ENCODE measurements at places on chromosomes 6 and 20. TPM values are rescaled to one million over a fixed set of nuclear protein-coding genes. Genes with fewer than 3 reads are reported as not detected.

DNA sequence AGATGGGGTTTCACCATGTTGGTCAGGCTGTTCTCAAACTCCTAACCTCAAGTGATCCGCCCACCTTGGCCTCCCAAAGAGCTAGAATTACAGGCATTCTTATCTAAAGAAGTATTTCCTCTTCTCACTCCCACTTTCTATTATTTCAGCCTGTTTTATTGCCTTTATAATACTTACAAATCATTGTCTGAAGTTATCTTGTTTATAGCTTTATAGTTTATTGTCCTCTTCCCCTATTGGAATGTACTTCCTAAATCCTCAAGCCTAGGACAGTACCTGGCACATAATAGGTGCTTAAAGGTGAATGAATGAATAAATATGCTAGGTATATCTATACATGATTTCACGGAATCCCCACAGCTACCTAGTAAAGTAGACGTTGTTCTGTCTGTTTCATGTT, 37.8 kb upstream of the RNF182 start:
- no peak for DNase-seq

DNA sequence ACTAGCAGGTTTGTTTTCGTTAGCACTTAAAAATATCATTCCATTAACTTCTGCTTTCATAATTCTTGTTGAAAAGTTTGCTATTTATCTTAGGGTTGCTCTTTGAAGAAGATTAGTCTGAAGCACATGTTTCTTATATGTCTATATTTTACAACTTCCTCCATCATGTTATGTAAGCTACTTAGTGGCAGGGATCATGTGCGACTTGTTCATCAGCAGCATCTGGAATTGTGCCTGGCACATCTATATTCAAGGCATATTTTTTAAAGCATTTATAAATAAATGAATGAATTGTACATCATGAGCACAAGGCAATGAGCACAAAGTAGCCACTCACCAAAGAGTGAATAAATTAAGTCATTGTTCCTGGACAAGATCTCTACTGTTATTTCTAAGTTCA, 187.2 kb upstream of the COL21A1 start:
- DNase-seq, result no peak

The SRC gene
- 70.3 TPM for total RNA-seq

DNA sequence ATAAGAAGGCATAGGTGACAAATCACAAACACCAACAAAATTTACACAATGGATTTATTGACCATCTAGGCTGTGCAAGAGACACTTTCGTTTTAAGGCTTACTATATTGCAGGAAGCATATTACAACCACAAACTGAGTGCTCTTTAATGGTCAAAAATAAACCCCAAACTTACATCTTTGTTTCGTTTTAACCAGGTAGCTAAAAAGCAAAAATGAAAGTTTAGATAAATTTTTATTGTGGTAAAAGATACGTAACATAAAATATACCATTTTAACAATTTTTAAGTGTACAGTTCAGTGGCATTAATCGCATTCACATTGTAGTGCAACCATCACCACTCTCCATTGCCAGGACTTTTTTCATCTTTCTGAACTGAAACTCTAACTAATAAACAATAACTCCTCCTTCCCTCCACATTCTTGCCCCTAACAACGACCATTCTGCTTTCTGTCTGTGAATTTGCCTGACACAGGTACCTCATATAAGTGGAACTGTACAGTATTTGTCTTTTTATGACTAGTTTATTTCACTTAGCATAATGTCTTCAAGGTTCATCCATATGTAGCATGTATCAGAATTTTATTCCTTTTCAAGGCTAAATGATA, 32.3 kb upstream of the DUSP22 start:
- no peak for DNase-seq

- peak; percentile 68 for DNase-seq
Observed at GRCh38 chr20:20712004-20712473, 405 bp downstream of the RALGAPA2 start.

GRCh38 chr6:44524476-44525227, 137.1 kb downstream of the CDC5L start:
- DNase-seq, result no peak

Data from type B pancreatic cell (in vitro differentiated cells).